ENCODE measurements at places on chromosomes 6 and 20. TPM values are rescaled to one million over a fixed set of nuclear protein-coding genes. Genes with fewer than 3 reads are reported as not detected.

The E2F3 gene
- total RNA-seq, result 9.1 TPM

The OPRM1 gene
- not detected for total RNA-seq

The C6orf163 gene
- 0.44 TPM for total RNA-seq

The WFDC5 gene
- not detected for total RNA-seq

The SPACA1 gene
- total RNA-seq, result not detected

The BCLAF1 gene
- 84.1 TPM for total RNA-seq

The SLC9A8 gene
- total RNA-seq, result 3.6 TPM

The MEI4 gene
- not detected for total RNA-seq

The UST gene
- total RNA-seq, result 10.2 TPM

The SRSF12 gene
- total RNA-seq, result 0.62 TPM

The NDUFAF5 gene
- total RNA-seq, result 6.5 TPM

The IL17F gene
- not detected for total RNA-seq

The DLK2 gene
- not detected for total RNA-seq

Data from cardiac ventricle fibroblast (primary cell).